ENCODE measurements at places on chromosomes 6 and 20. TPM values are rescaled to one million over a fixed set of nuclear protein-coding genes. Genes with fewer than 3 reads are reported as not detected.

GRCh38 chr6:14804785-14805210, 441.1 kb upstream of the JARID2 start:
- no peak for DNase-seq

DNA sequence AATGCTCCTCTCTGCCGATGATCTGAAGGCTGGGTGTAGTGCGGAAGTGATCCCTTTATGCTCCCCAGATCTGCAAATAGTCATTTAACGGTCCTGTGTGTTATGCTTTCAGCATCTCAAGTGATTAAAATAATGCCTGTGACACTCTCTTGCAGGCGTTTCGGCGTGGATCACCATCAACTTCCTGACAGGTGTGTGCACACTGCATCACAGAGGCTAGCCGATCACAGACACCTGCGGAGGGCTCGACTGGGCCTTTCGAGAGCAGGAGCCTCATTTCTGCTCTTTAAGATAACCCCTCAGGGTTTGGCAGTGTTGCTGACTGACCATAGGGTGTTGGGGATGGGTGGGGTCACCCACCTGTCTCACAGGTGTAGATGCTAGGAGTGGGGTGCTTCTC, 20.0 kb downstream of the ENTPD6 start:
- DNase-seq: no peak

DNA sequence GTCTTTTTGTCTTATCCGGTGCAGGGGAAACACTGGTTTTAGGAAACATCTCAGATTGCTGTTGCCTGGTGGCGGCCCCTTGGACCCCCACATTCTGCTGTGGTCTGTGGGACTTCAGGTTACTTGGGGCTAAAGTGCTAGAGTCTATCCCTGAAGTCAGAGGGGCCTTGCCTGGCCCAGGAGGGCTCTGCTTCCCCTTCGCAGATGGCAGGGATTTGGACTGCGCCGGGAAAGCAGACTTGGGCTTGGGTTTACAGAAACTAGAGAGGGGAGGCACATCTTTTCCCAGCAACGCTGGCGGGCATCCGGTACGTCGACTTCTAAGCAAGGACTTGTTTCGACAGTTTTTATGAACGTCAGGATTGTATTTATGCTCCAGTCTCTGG, 17.5 kb downstream of the ZNF217 start:
- no peak for DNase-seq

- DNase-seq: no peak
Measured at GRCh38 chr6:18019539-18020534, 32.4 kb upstream of the KIF13A start.

GRCh38 chr6:130943738-130944137, 116.5 kb downstream of the SMLR1 start:
- no peak for DNase-seq

- peak; percentile 12 for DNase-seq
Measured at GRCh38 chr6:4781426-4781825, 5.2 kb downstream of the CDYL start.

DNA sequence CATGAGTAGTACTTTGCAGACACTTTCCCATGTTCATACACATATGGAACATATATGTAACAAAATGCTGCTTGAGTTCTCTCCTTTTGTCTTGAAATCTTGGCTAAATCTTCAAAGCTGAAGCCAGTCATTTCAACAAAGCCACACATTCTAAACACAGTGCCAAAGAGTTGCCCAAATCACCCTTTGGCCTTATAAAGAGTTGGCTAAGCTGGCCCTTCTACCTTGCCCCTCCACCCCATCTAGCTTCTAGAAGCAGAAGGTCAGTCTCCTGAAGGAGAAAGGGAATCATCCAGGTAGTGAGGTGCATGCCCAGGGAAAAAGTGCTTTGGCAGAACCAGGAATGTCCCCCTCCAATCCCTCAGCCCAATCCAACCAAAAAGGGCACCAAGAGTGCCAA, 58.3 kb downstream of the ALDH8A1 start:
- DNase-seq: no peak

GRCh38 chr6:72760114-72760793, 138.4 kb downstream of the KCNQ5 start:
- DNase-seq: no peak

Gene FOXQ1
- not detected for polyA plus RNA-seq

DNA sequence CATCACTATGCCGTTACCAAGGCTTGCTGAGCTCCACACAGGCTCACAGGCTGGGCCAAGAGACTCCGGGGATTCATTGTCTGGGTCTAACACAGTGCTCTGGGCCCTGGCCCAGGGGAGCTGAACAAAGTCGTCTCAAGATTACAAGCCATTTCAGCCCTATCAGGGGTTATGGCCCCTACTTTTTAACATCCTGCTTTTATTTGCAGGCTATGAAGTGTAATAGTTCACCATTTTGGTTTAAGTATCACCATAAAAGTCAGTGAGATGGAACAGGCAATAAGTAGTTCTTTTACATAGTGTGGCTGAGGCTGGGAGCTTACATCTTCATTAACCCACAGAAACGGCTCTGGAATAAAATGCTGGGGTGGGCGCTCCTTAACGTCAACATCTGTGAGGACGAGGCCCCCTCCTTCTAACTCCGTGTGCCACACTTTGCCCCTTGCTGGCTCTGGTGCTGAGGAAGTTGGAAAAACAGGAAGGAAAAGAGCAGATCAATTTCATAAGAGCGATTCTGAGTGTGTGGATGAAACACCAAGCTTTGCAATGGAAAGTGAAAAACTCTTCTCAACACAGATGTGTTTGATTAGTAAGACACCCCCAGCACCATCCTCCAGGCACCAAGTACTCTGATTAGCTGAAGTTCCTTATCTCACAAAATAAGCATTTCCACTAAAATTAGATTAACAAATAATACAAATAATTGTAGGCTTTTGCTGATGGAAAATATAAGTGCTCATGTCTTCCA, 447.3 kb downstream of the MAFB start:
- no peak for DNase-seq

Gene NT5E
- 108 TPM for polyA plus RNA-seq

GRCh38 chr6:19690325-19691075, 146.7 kb upstream of the ID4 start:
- DNase-seq: no peak

Gene TFAP2D
- polyA plus RNA-seq: not detected

Gene DACT2
- polyA plus RNA-seq: not detected

Gene MRPS18A
- 91.0 TPM for polyA plus RNA-seq

Gene ZNF334
- not detected for polyA plus RNA-seq

DNA sequence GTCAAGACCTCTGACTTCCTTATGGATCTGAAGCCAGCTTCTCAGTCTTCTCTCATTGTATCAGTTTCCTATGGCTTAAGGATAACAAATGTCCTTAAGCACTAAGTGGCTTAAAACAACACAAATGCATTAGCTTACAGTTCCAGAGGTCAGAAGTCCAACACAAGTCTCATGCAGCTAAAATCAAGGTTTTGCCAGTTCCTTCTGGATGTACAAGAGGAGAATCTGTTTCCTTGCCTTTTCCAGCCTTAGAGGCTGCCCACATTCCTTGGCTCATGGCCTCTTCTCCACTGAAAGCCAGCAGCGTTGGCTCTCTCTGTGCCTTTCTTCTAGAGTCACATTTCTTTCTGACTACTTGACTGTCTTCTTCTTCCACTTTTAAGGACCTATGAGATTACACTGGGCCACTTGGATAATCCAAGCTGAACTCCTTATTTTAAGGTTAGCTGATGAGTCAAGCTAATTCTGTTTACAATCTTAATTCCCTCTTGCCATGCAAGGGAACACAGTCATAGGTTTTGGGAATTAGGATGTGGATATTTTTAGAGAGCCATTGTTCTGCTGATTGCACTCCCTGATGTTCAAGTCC, 179.0 kb downstream of the BCAS1 start:
- DNase-seq: no peak

- DNase-seq: no peak
Measured at GRCh38 chr20:33796263-33796906, 14.8 kb upstream of the CHMP4B start.

DNA sequence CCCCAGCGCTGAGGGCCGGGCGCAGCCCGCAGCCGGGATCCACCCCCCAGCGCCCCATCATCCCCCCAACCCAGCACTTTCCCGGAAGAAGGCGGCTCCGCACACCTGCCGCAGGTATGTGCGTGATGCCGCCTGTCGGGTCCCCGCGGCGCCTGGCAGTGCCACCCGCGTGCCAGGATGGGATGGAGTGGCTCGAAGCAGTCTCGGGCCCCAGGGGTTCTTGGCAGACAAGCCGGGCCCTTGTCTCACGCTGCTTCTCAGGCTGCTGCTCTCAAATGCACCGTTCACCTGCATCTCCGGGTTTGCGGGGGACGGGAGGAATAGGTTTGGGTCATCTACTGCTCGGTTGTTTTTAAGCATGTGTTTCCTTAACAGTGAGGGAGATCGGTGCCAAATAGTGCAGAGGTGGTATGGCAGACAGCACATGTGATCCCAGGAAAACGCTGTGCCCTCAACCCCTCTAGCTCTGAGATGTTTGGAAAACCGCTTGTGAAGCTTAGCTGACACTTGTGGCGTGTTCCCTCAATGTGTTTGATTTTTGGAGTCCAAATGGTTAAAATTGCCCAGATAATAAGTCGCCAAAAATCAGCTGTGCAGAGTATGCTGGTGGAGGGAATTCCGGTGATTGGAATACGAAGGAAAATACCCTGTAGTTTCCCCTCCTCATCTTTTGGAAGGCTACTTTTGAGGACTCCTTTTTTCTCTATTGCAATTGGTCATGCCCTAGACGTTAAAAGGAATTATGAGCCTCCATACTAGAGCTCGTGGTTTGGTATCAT, 926 bp downstream of the MYLIP start:
- DNase-seq: peak; percentile 46

DNA sequence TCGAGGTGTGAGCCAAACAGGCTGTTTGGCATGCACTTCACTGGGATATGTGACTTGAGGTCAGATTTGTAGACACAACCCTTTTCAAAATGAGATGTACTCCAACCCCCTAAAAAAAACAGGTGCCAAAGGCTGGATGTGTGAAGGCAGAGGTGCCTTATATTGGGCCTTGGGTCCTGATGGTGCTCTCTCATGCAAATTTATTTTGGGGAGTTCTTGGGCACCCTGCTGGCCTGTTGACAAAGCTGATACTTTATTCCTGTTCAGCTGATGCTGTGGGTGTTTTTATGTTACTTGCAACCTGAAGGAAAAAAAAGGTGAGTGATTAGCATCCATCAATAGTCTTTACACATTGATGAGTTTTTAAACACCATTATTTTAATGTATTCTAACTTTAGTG, 121.5 kb downstream of the DNAH8 start:
- DNase-seq: no peak

GRCh38 chr20:23541330-23541729, 27.0 kb downstream of the CST9L start:
- no peak for DNase-seq

Gene MCCD1
- polyA plus RNA-seq: not detected

DNA sequence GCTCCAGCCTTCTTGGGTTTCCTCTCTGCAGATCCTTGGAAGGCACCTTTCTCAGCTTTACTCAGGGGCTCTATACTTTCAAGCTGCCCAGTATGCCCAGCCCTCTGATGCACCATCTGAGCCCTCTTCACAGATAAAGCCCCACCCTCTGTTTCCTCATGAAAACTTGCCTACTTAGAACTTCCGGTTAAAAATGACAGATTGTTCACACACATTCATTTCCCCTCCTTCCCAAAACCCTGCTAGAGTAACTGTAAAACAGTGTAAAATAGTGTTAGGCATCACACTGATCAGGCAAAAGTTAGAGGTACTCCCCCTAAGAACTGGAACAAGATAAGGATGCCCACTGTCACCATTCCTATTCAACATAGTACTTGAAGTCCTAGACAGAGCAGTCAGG, 14.0 kb upstream of the GCM1 start:
- DNase-seq: no peak

Gene SLC17A3
- polyA plus RNA-seq: not detected

DNA sequence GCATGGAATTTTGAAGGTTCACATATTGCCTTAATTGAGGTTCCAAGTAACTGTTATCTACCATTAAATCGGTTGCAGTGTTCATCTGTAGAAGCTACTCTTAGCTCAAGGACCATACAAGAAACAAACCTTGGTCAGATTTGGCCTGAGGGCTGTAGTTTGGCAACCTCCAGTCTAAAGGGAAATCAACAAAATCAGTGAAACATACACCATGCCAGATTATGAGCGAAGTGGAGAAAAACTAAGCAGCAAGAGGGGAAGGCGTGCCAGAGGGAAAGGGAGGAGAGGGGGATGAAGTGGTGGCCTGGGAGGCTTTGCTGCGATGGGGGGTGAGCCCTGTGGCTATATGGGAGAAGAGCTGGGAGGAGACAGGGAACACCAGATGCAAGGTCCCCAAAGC, 8.8 kb upstream of the SNAI1 start:
- no peak for DNase-seq

DNA sequence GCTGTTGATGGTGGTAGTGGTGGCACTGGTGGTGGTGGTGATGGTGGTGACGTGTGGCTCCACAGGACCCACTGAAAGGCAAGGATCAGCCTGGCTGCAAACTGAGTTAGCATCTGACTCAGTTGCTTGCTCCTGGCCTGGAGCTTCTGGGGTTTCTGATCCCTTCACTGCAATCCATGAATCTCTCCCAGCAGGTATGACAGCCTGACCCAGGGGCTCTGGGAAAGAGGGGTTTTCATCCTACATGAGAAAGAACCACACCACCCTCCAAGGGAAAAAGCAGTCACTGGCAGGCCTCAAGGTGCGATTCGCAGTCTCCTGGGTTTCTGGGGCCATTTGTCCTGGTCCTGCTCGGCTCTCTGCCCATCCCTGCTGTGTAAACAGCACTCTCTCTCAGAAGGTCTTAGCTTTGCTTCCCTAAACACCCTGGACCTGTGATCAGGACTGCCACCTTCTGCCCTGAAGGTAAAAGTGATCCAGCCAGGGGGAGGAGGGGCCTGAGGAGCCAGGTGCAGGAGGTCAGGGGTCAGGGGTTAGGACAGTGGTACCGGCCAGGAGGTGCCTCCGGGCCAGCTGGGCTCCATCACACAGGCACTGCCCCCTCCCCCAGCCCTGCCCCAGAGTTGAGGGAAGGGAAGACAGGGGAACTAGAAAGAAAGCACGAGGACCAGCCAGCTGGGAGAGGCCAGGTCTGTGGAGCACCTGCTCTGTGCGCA, 152.0 kb downstream of the BMP7 start:
- no peak for DNase-seq

Gene DUSP15
- not detected for polyA plus RNA-seq

- no peak for DNase-seq
Measured at GRCh38 chr6:167405778-167406532, 81.1 kb downstream of the TTLL2 start.

Gene SSTR4
- not detected for polyA plus RNA-seq

DNA sequence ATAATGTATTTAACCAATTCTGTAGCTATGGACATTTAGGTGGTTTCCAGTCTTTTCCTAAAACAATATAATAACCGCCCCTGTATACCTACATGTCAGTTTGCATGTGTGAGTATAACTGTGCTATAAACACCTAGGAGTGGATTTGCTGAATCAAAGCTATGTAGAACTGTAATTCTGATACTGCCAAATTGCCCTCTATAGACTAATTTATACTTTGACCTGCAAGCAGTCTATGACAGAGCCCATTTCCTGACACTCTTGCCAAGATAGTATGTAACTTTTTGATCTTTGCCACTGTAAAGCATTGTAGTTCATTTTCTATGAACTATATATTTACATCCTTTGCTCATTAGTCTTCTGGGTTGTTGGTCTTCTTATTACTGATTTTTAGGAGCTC, 19.5 kb downstream of the FERMT1 start:
- DNase-seq: no peak

Gene DAAM2
- not detected for polyA plus RNA-seq

GRCh38 chr6:117504478-117505144, 22.1 kb downstream of the DCBLD1 start:
- no peak for DNase-seq

Measured in naive B cell (primary cell).